ENCODE measurements at places on chromosomes 7 and 10. TPM values are rescaled to one million over a fixed set of nuclear protein-coding genes. Genes with fewer than 3 reads are reported as not detected.

TUBAL3 gene
- total RNA-seq: not detected

DPYSL4 gene
- 12.3 TPM for total RNA-seq

SYCE1 gene
- total RNA-seq: not detected

INSYN2A gene
- 0.91 TPM for total RNA-seq

RADIL gene
- 0.78 TPM for total RNA-seq

MYL10 gene
- total RNA-seq: not detected

TRUB1 gene
- total RNA-seq: 16.2 TPM

DPCD gene
- 36.3 TPM for total RNA-seq

PON1 gene
- total RNA-seq: not detected

TDRD1 gene
- total RNA-seq: not detected

RAMP3 gene
- not detected for total RNA-seq

TMEM229A gene
- total RNA-seq: under 0.01 TPM

C10orf90 gene
- not detected for total RNA-seq

PDE6C gene
- not detected for total RNA-seq

Data from epithelial cell of alveolus of lung (primary cell).